Naive thymus-derived CD8-positive, alpha-beta T cell (primary cell): ENCODE measurements at places on chromosomes 16 and 17. TPM values are rescaled to one million over a fixed set of nuclear protein-coding genes. Genes with fewer than 3 reads are reported as not detected.

DNA sequence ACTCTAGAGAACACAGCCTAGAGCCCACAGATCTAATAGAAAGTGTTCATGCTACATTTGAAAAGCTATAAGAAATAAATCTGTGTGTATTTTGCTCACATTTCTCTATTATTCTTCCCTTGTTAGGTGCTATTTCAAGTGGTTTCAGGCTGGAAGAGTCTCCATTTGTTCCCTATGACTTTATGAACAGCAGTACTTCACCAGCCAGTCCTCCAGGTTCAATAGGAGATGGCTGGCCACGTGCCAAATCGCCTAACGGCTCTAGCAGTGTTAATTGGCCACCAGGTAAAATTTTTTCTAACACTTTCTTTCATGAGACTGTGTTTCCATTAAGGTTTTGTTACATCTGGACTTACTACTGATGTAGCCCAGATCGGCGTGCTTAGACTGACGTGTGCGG, 30.7 kb upstream of the SLC5A11 start:
- no peak for DNase-seq
- no peak overlapping the region for H3K27ac ChIP-seq
- H3K4me1 ChIP-seq: no peaks in the 10 kb centered on the region
- H3K27me3 ChIP-seq: no peaks in the 10 kb centered on the region
- H3K4me3 ChIP-seq: no peak overlapping the region
- H3K36me3 ChIP-seq: peaks cover 17% of the 10 kb centered on the region

DNA sequence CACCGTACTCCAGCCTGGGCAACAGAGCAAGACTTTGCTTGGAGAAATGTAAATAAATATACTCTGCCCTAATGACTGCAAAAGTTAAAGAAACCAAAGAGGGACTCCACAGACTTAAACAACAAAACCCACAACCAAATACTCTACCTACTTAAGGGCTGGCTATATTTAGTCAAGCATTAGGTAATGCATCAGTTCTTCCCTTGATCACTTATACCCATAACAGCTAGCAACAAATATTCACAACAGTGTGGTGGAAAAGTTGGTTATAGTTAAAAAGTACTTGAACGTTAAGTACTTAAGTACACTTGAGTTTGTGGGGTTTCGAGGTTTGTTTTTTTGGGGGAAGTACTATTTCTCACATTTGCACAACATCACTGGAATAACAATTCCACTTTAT, 5.4 kb upstream of the HEXIM2 start:
- H3K4me3 ChIP-seq: no peak overlapping the region
- no peak for DNase-seq
- no peaks in the 10 kb centered on the region for H3K27me3 ChIP-seq
- H3K36me3 ChIP-seq: peaks cover 13% of the 10 kb centered on the region
- no peak overlapping the region for H3K27ac ChIP-seq
- peaks cover 59% of the 10 kb centered on the region for H3K4me1 ChIP-seq

ARHGAP44 gene
- not detected for total RNA-seq

- peak overlapping the region; percentile 70 for H3K4me3 ChIP-seq
- DNase-seq: no peak
- peaks cover 13% of the 10 kb centered on the region for H3K4me1 ChIP-seq
- H3K36me3 ChIP-seq: no peaks in the 10 kb centered on the region
These were observed 572 bp downstream of the FAM171A2 start for GRCh38 chr17:44362949-44363612.
